ENCODE measurements at places on chromosomes 6 and 20. TPM values are rescaled to one million over a fixed set of nuclear protein-coding genes. Genes with fewer than 3 reads are reported as not detected.
A peak's percentile ranks its signal among the peaks of the same experiment; 100 is the strongest.

The MYCT1 gene
- total RNA-seq: 14.2 TPM

The CRIP3 gene
- total RNA-seq: 5.6 TPM

The GGTLC1 gene
- total RNA-seq: not detected

The HLA-DQA2 gene
- total RNA-seq: 6.4 TPM

The DEFB113 gene
- not detected for total RNA-seq

The TNFAIP3 gene
- 52.6 TPM for total RNA-seq

The SPTLC3 gene
- total RNA-seq: 65.9 TPM

The PDYN gene
- total RNA-seq: not detected

The CST4 gene
- total RNA-seq: not detected

GRCh38 chr20:62838128-62838891, 21.5 kb downstream of the COL9A3 start:
- H3K27ac ChIP-seq: no peak overlapping the region
- H3K27me3 ChIP-seq: no peaks in the 10 kb centered on the region
- no peaks in the 10 kb centered on the region for H3K36me3 ChIP-seq
- H3K4me1 ChIP-seq: peaks cover 3% of the 10 kb centered on the region
- DNase-seq: no peak

- H3K4me3 ChIP-seq: no peak overlapping the region
- no peak overlapping the region for H3K27ac ChIP-seq
- no peaks in the 10 kb centered on the region for H3K36me3 ChIP-seq
- no peaks in the 10 kb centered on the region for H3K4me1 ChIP-seq
- no peak for DNase-seq
- H3K27me3 ChIP-seq: no peaks in the 10 kb centered on the region
Measured at GRCh38 chr6:13654496-13654895, 39.4 kb downstream of the NOL7 start.

- no peak overlapping the region for H3K27ac ChIP-seq
- H3K36me3 ChIP-seq: no peaks in the 10 kb centered on the region
- DNase-seq: no peak
- no peaks in the 10 kb centered on the region for H3K4me1 ChIP-seq
Measured at GRCh38 chr6:71579902-71580301, 291.3 kb downstream of the OGFRL1 start.

DNA sequence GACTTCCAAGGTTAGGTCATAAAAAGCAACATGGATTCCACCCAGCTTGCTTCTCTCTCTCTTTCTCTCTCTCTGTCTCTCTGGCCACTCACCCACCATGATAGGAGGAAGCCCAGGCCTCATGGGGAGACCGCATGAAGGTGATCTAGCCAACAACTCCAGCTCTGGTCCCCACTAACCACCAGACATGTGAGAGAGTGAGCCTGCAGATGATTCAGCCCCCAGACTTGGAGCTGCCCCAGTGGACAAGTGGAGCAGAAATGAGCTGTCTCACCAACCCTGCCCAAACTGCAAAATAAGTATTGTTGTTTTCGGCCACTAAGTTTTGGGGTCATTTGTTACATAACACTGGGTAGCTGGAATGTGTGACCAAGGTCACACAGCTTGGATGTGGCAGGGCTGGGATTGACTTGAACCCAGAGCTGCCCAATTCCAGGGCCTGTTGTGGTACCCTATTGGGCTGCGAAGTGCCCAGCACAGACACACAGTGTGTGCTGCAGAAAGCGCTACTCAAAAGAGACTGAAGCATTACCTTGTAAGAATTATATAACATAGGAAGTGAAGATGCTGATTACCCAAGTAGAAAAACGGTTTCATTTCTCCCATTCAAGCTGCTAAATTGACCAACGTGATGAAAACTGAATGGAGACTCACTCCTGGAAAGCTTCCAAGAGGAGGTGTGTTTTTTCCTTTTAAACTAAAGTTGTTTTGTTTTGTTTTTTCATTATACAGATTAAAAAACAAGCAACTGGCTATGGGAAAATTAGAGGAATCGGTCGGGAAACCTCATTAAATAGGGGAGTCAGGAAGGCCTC, 9.1 kb upstream of the TLDC2 start:
- H3K4me3 ChIP-seq: no peak overlapping the region
- H3K4me1 ChIP-seq: peaks cover 3% of the 10 kb centered on the region
- DNase-seq: no peak
- H3K27me3 ChIP-seq: no peaks in the 10 kb centered on the region

GRCh38 chr20:10609770-10610169, 64.0 kb downstream of the JAG1 start:
- no peaks in the 10 kb centered on the region for H3K27me3 ChIP-seq
- H3K4me3 ChIP-seq: no peak overlapping the region
- H3K27ac ChIP-seq: peak overlapping the region; percentile 87
- no peak for DNase-seq

DNA sequence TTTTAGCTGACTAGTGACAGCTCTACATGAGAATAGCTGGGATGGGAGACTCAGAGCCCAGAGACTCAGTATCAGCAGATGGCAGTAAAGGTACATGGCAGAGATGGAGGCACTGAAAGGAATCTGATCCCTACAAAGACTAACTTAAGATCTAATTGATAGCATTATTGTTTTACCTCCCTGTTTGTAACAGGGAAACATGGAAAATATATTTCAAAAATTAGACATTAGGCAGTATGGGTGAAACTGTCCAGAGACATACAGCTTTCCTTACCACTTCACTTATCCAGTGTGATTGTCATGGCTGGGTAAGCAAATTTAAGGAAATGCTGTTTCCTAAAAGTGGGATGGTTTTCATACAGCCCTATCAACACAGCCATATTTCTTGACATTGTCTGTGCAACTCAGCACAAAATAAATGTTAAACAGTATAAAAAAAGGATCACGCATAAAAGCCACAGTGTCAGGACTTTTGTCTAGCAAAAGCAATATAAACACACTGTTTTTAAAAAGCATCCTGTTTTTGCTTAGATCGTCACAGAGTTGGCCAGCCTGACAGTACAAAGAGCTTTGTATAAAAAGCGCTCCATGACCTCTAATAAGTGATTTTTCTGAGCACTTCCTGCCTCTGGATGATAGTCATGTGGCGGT, 376.9 kb downstream of the PHF3 start:
- no peaks in the 10 kb centered on the region for H3K4me1 ChIP-seq
- no peak overlapping the region for H3K4me3 ChIP-seq
- no peak overlapping the region for H3K27ac ChIP-seq
- DNase-seq: peak; percentile 80
- H3K36me3 ChIP-seq: no peaks in the 10 kb centered on the region
- H3K27me3 ChIP-seq: no peaks in the 10 kb centered on the region

- H3K4me1 ChIP-seq: no peaks in the 10 kb centered on the region
- no peak overlapping the region for H3K27ac ChIP-seq
- peaks cover 5% of the 10 kb centered on the region for H3K36me3 ChIP-seq
- no peaks in the 10 kb centered on the region for H3K27me3 ChIP-seq
- DNase-seq: no peak
- no peak overlapping the region for H3K4me3 ChIP-seq
Measured at GRCh38 chr6:17850281-17850680, 137.2 kb downstream of the KIF13A start.

- peak within 1 kb of the TSS; percentile 87 for H3K4me3 ChIP-seq
- no peaks in the 10 kb centered on the region for H3K27me3 ChIP-seq
- DNase-seq: peak; percentile 90
- peak within 1 kb of the TSS; percentile 97 for H3K27ac ChIP-seq
Measured at GRCh38 chr6:157823001-157823527, at the start of gene SNX9. Gene SNX9, plus strand, starts transcription at chr6:157823246. Its CDS starts 189 bp downstream, at chr6:157823435.

GRCh38 chr20:1637755-1638154, 17.9 kb upstream of the SIRPB1 start:
- H3K36me3 ChIP-seq: no peaks in the 10 kb centered on the region
- no peaks in the 10 kb centered on the region for H3K27me3 ChIP-seq
- H3K4me1 ChIP-seq: no peaks in the 10 kb centered on the region
- H3K27ac ChIP-seq: no peak overlapping the region
- H3K4me3 ChIP-seq: no peak overlapping the region

- H3K4me3 ChIP-seq: no peak overlapping the region
- no peaks in the 10 kb centered on the region for H3K4me1 ChIP-seq
- peaks cover 2% of the 10 kb centered on the region for H3K27me3 ChIP-seq
- no peaks in the 10 kb centered on the region for H3K36me3 ChIP-seq
Measured at GRCh38 chr6:30258204-30258603, 45.0 kb upstream of the TRIM26 start.

GRCh38 chr6:118859517-118860064, 34.4 kb upstream of the ASF1A start:
- peaks cover under 1% of the 10 kb centered on the region for H3K4me1 ChIP-seq
- no peaks in the 10 kb centered on the region for H3K36me3 ChIP-seq
- no peak for DNase-seq
- H3K4me3 ChIP-seq: no peak overlapping the region
- H3K27me3 ChIP-seq: no peaks in the 10 kb centered on the region
- H3K27ac ChIP-seq: no peak overlapping the region

DNA sequence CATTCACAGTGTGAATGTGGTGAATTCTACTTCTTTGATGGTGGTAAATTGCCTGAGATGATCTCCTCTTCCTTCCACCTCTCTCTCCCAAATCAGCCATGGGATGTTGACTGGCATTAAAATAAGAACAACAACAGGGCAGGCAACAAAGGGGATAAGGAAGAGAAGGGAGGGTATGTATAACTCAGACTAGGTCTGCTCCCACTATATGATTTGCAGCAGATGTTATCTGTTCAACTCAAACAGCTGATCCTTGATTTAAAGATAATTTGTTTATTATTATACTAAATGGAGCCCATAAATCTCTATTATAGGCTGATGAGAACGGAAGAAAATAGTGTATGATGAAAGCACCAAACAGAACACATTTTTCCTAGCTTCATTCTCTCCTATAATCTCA, 262.0 kb downstream of the BTBD3 start:
- no peak for DNase-seq
- no peaks in the 10 kb centered on the region for H3K36me3 ChIP-seq
- H3K4me3 ChIP-seq: no peak overlapping the region
- H3K27me3 ChIP-seq: no peaks in the 10 kb centered on the region
- H3K27ac ChIP-seq: no peak overlapping the region

- H3K27me3 ChIP-seq: no peaks in the 10 kb centered on the region
- no peaks in the 10 kb centered on the region for H3K36me3 ChIP-seq
- no peak overlapping the region for H3K4me3 ChIP-seq
- H3K4me1 ChIP-seq: peaks cover 2% of the 10 kb centered on the region
- DNase-seq: no peak
Measured at GRCh38 chr6:44629636-44630035, 242.1 kb downstream of the CDC5L start.

GRCh38 chr20:33233129-33233774, 2.5 kb upstream of the BPIFA1 start:
- H3K4me1 ChIP-seq: no peaks in the 10 kb centered on the region
- H3K36me3 ChIP-seq: no peaks in the 10 kb centered on the region
- DNase-seq: no peak
- no peak overlapping the region for H3K27ac ChIP-seq

GRCh38 chr20:62740286-62741141, 31.9 kb downstream of the NTSR1 start:
- H3K4me1 ChIP-seq: no peaks in the 10 kb centered on the region
- H3K4me3 ChIP-seq: no peak overlapping the region
- H3K27ac ChIP-seq: no peak overlapping the region
- no peak for DNase-seq
- H3K27me3 ChIP-seq: no peaks in the 10 kb centered on the region
- H3K36me3 ChIP-seq: no peaks in the 10 kb centered on the region

DNA sequence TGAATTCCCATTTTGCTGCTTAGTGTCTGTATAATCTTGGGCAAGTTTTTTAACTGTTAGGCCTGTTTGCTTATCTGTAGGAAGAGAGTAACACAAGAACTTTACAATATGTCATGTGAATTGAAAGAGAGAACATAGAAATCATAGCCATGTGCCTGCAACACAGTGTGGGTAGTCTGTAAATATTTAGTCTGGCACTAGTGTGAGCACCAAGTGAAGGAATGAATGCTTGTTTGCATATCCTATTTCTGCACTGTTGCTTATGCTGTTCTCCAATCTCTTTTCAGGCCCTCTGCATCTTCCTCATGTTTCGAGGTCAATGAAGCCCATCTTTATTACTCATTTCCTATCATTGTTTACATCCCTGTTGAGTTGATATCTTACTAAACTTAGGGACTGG, 49.2 kb downstream of the CBFA2T2 start:
- H3K4me1 ChIP-seq: no peaks in the 10 kb centered on the region
- H3K27me3 ChIP-seq: no peaks in the 10 kb centered on the region
- no peak for DNase-seq
- no peaks in the 10 kb centered on the region for H3K36me3 ChIP-seq

DNA sequence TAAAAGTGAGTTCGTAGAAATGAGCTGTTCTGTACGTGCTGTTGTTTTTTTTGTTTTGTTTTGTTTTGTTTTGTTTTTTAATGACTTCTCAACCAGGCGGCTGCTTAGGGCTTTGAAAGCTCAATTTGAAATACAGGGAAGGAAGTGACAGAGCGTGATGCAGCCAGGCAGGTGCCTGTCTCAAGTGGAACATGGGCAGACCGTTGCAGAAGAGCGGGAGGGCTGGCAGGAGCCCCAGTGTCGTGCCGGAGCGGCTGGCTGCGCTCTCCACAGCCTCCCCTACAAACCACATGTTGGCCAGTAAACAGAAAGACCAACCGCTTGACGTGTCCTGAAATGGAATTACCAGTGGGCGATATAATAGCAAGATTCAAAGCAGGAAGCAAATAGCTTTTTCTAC, 164.9 kb upstream of the RREB1 start:
- H3K27me3 ChIP-seq: no peaks in the 10 kb centered on the region
- peaks cover 5% of the 10 kb centered on the region for H3K4me1 ChIP-seq
- H3K27ac ChIP-seq: no peak overlapping the region
- H3K36me3 ChIP-seq: no peaks in the 10 kb centered on the region

DNA sequence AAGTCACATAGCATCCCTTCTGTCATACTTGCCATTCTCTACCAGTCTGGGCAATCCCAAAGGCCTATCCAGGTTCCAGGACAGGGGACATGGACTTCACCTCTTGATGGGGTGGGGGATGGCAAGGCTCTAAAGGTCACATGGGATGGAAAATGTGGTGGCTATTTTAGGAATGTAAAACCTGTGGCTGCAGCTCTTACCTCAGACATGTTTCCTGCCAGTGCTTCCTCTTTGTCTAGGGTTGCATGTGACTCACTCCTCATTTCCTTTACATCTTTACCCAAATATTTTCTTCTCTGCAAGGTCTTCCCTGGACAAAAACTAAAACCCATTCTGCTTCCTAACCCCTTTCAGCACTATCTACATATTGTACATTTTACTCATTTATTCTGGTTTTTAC, 135.7 kb downstream of the BTBD3 start:
- no peak overlapping the region for H3K27ac ChIP-seq
- DNase-seq: no peak
- no peaks in the 10 kb centered on the region for H3K4me1 ChIP-seq

GRCh38 chr6:109720311-109720710, 29.2 kb downstream of the FIG4 start:
- no peaks in the 10 kb centered on the region for H3K36me3 ChIP-seq
- no peak overlapping the region for H3K27ac ChIP-seq
- no peaks in the 10 kb centered on the region for H3K27me3 ChIP-seq

GRCh38 chr6:7939184-7939863, 28.7 kb upstream of the TXNDC5 start:
- no peaks in the 10 kb centered on the region for H3K36me3 ChIP-seq
- H3K4me1 ChIP-seq: no peaks in the 10 kb centered on the region
- H3K27ac ChIP-seq: no peak overlapping the region
- no peak overlapping the region for H3K4me3 ChIP-seq
- no peaks in the 10 kb centered on the region for H3K27me3 ChIP-seq

- H3K36me3 ChIP-seq: no peaks in the 10 kb centered on the region
- no peak for DNase-seq
- H3K27me3 ChIP-seq: no peaks in the 10 kb centered on the region
- no peak overlapping the region for H3K4me3 ChIP-seq
- no peak overlapping the region for H3K27ac ChIP-seq
Measured at GRCh38 chr20:634148-634925, 18.7 kb downstream of the SRXN1 start.

All from kidney (tissue), 22 donors.